Neural crest cell (in vitro differentiated cells): ENCODE measurements at places on chromosomes 2 and 18. TPM values are rescaled to one million over a fixed set of nuclear protein-coding genes. Genes with fewer than 3 reads are reported as not detected.

Gene IMPA2
- total RNA-seq: 48.0 and 51.3 TPM in 2 replicates

DNA sequence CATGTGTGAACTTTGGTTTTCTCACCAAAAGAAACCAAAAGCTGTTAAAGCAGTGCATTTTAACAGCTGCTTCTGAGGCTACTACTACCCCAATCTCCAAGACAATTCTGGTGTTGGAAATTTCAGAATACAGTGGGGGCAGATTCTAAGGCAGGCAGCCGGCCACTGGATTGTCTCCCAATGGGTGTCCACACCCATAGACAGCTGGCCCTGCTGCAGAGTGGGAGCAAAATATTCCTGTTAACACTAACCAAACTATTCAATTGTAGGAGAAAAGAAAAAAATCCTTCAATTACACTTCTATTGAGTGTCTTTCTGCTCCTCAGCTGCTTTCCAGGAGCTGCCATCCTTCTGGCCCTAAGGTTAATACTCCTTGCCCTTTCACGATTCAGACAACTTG is 223.7 kb downstream of the ALK start:
- DNase-seq: no peak

DNA sequence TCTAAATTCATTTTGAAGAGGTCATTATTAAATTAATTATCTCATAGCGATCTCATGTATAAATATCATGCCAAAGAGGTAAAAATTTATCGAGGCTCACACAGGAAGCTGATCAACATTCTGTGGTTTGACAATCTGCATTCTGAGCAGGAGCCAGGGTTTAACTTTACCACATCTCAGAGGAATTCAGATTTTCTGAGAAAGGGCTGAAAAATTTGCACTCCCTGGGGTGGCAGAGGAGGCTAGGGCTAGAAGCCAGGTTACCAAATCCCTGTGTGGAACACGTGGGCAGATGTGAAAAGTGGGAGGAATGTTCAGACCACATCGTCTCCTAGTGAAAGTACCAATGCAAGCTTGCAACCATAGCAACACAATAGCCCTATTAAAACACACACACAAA is 63.5 kb upstream of the CTLA4 start:
- DNase-seq: no peak

DNA sequence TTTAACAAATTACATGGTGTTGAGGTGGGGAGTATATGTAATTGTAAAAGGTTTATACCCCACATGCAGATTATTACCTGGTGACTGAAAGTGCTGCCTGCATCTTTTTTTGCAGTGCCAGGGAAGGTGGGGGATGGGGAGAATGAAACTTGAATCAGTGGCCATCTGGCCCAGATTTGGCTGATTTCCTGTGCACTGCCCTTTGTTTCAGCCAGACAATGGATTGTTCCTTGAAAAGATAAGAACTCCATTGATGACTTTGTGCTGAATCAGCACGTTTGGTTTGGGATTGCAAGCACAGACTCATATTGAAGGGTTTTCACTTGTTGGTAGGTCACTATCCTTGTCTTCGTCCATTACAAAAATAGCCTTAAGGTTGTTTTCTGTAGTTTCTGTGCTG is 20.9 kb downstream of the GREB1L start:
- peak; percentile 14 for DNase-seq

DNA sequence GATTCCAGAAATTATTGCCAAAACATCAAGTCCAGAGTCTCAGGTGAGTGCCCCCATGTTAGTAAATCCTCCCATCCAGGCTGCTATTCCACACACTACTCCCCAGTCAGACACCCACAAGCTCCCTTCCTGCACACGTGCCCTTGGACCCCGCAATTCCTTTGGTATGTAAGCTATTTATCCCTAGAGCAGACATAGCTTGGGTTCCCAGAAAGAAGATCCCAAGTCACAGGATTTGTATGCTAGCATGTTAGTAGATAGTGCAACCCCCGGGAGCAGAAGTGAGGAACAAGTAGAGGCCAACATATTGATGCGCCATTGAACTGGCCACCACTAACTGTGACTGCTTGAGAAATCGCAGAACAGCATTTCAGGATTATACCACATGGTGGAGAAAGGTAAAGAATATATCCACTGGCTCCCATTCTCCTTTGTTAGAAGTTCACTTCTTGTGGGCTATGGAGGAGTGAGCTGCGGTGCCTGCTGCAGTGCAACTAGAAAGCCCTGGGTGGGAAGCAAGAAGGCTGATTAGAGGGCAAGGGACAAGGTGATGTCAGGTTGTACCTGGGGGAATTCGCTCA is 137.5 kb upstream of the CHAC2 start:
- DNase-seq: no peak

Gene PRSS56
- 52.4 and 54.2 TPM in 2 replicates for total RNA-seq

DNA sequence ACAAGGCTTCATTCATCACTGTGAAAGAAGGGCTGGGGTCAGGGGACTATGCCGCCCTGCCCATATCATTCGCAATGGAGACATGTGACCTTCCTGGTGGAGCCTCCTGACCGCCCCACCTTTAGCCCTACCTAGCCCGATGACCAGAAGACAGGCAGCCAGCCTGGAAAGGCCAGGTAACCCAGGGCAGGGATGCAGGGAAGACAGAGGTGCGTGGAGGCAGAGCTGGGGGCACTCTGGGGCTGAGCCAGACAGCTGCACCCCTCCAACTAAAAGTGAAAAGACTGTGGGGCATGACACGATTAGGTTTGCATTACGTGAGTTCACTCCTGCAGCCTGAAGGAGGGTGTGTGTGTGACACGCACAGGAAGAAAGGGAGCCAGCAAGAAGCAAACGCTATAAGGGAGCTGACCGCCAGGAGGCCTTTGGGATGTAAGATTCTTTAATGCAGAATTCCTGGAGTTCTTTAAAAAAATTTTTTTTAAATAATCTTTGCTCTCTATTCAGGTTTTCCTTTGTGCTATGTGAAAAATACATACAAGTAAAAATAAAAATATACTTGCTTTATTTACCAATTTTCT is 3.7 kb upstream of the HES6 start:
- no peak for DNase-seq
